ENCODE measurements at places on chromosomes 1 and 21.

DNA sequence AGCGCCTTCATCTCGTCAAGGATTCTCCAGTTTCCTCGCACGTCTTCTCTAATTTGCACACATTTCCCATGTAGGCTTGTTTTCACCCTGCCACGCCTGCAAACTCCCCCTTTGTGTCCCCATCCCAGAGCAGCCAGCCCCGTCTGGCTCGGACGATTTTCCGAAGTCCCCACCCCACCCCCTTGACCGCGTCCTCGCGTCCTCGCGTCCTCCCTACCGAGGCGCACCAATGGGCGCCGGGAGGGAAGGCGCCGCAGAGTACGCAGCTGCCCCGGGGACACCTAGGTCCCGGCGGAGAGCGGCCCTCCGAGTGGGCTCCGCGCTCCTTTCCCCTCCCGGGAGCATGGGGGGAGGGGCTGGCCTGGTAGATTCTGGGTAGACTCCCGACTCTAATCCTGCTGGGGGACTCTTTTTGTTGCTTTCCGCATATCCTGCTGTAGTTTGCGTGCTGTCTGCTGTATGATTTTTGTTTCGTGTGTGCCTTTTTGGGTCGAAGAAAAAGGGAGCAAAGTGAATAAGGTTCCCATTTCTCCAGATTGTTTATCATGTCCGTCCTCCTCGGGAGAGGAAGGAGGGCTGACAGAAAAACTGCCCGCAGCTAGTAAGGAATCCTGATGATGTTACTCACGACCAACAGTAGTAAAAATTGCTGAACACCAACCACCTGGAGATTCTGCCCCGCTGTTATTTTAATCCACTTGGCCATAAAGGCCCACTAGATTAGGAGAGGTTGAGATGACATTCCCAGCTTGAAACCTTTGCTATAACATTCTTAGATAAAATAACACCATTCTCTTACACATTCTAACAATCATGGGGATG is 1.5 kb downstream of the CACHD1 start:
- DNase-seq: peak; percentile 88

- no peak for DNase-seq
Observed at GRCh38 chr1:198169672-198170071, 12.9 kb downstream of the NEK7 start.

GRCh38 chr1:207414606-207415108 is 39.5 kb upstream of the CR2 start:
- no peak for DNase-seq

GRCh38 chr1:199843861-199844260 is 183.6 kb upstream of the NR5A2 start:
- no peak for DNase-seq

DNA sequence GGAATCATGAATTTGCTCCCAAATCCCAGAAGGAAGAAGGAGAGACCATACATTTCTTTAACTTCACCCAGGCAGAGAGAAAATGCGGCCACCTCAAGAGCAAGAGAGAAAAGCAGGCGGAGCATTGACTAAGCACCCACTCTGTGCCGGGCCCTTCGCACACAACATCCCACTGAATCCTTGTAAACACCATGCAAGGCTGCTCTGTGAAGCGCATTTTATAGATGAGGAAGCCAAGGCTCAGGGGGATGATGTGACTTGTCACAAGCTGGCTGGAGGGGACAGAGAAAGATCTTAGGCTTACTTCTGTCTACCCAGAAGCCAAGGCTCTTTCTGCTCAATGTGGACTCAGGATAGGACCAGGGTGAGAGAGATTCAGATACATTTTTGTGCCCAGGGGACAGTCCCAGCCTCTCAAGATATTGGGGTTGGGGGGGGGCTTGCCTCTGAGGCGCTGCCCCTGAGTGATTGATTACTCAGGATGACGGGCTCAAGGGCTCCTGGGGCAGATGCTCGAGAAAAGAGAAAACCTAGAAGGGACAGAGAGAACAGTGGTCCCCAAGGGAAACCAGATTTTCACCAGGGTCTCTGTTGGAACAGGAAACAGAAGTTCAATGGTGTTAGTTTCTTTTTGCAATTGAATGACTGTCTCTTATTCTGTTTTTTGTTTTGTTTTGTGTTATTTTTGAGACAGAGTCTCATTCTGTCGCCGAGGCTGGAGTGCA is 19.5 kb downstream of the PADI2 start:
- DNase-seq: no peak

DNA sequence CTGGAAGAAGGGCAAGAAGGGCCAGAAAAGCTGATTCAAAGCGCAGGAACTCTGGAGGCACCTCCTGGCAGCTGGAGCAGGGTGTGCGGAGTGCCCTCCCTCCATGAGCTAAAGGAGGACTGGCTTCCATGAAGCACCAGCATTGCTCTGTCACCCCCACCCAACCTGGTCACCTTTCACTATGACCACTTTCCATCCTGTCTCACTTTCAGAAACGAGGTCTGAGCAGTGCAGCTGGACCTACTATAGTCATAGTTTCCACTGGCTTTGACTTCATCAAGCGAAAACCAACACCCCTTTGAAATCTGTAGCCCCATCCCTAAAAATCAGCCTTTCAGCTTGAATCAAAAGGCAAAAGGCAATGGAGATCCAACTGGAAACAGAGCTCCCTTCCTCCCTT is 84.8 kb upstream of the CACNA1E start:
- DNase-seq: no peak

DNA sequence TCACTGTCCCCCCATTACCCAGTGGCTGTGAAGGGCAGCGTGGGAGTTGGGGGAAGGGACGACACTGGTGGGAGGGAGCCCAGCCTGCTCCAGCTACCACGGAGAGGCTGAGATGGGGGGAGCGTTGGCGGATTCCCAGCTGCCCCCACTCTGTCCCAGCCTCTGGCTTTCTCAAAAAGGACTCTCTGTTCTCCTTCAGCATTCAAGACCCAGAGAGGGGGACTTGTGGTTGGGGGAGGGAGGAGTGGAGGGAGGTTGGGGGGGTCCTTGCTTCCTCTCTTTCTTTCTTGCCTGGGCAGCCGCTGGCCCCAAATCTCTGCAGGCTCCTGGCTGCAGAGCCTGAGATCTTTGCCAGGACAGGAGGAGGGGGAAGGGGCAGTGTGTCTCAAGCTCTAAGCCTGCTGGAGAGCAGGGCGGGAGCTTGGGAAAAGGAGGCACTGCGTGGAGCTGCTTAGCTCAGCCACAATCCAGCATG is 2.2 kb downstream of the ATP1A2 start:
- DNase-seq: peak; percentile 64

DNA sequence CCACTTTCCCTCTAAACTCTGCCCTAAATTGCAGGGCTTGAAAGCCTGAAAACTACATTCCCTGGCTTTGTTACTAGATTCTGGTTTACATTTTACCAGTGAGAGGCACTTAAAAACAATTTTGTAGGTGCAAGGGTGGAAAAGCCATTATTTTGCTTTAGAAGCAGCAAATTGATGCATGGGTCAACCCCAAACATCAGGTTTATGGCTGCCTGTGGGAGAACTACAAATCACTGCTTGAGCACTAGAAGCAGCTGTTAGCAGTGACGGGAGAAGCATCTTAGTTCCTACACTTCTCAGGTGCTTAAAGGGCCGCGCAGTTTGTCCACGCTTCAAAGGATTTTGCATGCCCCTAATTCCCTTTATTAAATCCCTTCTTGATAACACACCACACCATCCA is 417.2 kb downstream of the PCP4 start:
- DNase-seq: no peak

DNA sequence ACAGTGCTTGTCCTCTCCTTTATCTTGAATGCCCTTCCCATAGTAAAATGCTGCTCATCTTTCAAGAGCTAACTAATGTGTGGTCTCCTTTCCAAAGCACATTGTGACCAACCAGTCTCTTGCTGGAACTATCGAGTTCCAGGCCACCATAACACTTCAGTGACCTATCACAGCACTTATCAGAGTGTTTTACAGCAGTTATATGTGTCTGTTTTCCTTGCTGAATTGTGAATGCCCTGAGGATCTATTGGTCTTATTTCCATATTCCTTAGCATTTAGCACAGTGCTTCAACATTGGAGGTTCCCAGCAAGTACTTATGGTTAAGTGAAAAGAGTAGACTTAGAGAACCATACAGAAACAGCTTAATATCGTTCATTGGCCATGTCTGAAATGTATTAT is 264.3 kb downstream of the DYRK1A start:
- no peak for DNase-seq

GRCh38 chr1:5157175-5157574 is 502.8 kb downstream of the AJAP1 start:
- DNase-seq: no peak

DNA sequence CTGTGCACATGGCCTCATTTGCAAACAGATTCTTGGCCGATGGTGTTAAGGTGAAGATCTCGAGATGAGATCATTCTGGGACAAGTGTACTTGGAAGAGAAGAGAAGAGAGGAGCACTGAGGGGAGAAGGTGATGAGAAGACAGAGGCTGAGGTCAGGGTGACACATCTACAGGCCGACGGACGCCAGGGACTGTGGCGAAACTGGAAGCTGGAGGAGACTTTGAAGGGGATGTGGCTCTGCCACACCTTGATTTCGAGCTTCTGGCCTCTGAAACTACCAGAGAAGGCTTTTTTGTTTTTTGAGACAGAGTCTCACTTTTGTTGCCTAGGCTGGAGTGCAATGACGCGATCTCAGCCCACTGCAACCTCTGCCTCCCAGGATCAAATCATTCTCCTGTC is 137.5 kb upstream of the TMEM51 start:
- no peak for DNase-seq

- no peak for DNase-seq
Observed at GRCh38 chr21:37909936-37910335, 6.3 kb downstream of the KCNJ6 start.

Measured in cardiac muscle cell (in vitro differentiated cells and primary cell).